ENCODE measurements at places on chromosomes 4 and X. TPM values are rescaled to one million over a fixed set of nuclear protein-coding genes. Genes with fewer than 3 reads are reported as not detected.

Gene ETDC
- not detected for total RNA-seq

Gene AADAT
- total RNA-seq = 12.5 TPM

Gene CACNA1F
- not detected for total RNA-seq

DNA sequence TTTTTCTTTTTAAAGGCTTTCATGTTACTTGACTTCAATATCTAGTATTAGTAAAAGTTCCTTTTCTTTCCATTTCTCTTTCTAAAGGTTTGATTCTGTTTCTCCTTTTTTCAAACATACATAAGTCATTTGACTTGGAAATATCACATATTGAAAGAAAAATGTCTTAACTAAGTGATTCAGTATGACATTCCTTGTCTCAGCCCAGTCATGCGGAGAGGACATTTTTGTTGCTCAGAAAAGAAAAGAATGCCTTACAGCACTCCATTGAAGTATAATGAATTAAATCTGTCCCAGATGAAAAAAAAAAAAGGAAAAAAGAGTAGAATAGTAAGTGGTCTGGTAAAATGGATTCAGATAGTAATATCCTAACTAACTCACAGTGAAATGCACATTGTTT, 466.1 kb downstream of the ADGRL3 start:
- DNase-seq = peak; percentile 32

Gene NAP1L3
- 3.2 TPM for total RNA-seq

GRCh38 chr4:153346563-153346962, 2.1 kb downstream of the MND1 start:
- no peak for DNase-seq

DNA sequence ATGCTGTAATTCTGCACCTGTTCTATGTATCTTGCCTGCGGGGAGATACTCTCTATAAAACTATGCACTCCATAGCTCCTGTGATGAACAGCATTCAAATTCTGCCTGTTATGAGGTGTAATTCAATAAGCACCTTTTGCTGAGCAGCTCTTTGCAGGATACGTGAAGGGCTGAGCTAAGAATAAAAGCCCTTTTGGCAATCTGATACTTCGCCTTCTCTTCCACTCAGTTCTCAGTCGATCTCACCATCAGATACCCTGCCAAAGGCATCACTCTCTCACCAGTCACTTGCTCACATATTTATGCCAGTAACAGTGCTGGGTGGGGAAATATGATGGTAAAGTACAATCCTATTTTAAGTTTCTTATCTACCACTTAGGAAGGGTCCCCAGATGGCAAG, 67.2 kb downstream of the RPS3A start:
- no peak for DNase-seq

DNA sequence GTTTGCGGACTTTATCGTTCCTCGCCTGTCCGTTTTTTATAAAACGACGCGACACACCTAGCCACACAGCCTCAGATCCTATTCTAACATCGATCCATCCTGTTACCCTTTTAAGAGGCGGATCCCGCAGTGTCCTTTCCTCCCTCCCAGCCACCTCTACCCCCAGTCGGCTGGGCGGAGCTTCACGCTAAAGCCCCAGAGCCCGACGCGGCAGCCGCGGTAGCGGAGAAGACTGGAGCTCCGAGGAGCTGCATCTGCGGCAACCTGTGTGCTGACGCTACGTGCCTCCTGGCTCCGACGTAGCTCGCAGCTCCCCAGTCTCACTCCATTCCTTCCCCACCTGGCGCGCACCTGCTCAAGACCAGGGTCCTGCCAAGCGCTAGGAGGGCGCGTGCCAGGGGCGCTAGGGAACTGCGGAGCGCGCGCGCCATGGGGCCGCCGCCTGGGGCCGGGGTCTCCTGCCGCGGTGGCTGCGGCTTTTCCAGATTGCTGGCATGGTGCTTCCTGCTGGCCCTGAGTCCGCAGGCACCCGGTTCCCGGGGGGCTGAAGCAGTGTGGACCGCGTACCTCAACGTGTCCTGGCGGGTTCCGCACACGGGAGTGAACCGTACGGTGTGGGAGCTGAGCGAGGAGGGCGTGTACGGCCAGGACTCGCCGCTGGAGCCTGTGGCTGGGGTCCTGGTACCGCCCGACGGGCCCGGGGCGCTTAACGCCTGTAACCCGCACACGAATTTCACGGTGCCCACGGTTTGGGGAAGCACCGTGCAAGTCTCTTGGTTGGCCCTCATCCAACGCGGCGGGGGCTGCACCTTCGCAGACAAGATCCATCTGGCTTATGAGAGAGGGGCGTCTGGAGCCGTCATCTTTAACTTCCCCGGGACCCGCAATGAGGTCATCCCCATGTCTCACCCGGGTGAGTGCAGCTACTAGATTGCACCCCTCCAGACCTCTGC, at the start of gene RNF128:
Gene RNF128 (plus strand): TSS at position 217 of the 953 bp plus-strand sequence. CDS start 213 bp downstream, at position 430.
- DNase-seq = no peak

DNA sequence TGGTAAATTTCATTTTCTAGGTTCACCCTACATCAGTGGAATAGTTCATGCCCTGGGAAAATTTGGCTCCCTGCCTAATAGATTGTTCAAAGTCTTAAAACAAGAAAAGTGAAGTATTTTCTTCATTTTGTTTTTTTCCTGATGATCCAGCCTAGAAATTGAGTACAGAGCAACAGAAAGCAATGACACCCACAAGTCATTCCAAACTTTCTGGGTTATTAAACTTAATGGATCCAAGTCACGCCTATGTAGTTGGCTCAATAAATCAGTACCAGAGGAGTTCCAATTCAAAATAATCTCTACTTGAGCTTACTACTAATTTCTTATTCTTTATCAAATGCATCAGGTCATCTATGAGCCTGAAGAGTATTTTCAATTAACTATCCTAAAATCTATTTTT, 937.6 kb upstream of the SLIT2 start:
- no peak for DNase-seq

DNA sequence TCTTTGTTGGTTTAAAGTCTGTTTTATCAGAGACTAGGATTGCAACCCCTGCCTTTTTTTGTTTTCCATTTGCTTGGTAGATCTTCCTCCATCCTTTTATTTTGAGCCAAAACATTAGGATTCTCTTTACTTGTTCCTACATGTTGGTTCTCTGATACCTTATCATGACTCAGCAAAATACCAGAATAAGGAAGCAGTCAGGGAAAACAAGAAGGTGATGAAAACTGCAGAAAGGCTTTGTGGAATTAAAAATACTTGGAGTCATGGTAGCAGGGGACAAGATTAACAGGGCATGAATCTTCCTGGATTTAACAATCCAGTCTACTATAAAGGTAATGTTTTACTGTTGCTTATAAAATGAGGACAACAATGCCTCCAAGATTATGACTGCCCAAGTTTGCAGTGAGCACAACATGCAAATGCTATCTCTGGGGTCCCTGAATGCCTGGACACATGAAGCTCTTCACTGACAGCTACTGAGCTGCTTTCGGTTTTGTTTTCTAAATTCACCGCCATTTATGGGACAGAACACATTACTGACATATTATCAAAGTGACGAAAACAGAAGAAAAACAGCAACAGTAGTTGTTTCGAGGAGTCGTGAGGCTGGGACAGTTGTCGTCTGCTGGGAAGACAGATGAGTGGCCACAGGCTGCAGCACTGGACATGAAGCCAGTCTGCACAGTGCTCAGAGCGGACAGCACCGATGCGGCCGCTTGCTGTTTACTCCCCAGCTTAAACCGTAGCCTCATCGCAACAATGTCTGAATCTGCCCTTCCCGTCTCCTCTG, 174.5 kb upstream of the DKK2 start:
- DNase-seq = no peak

GRCh38 chr4:6529021-6529420, 46.0 kb upstream of the MAN2B2 start:
- DNase-seq = no peak

Gene RBM46
- total RNA-seq = 0.04 TPM

GRCh38 chrX:72676465-72676864, 37.6 kb downstream of the PHKA1 start:
- DNase-seq = no peak

Gene ODAM
- total RNA-seq = not detected

GRCh38 chr4:158845311-158846041, 76.7 kb downstream of the FNIP2 start:
- DNase-seq = no peak

- DNase-seq = no peak
These were observed 167.7 kb downstream of the DCAF12L2 start for GRCh38 chrX:125998432-125998831.

DNA sequence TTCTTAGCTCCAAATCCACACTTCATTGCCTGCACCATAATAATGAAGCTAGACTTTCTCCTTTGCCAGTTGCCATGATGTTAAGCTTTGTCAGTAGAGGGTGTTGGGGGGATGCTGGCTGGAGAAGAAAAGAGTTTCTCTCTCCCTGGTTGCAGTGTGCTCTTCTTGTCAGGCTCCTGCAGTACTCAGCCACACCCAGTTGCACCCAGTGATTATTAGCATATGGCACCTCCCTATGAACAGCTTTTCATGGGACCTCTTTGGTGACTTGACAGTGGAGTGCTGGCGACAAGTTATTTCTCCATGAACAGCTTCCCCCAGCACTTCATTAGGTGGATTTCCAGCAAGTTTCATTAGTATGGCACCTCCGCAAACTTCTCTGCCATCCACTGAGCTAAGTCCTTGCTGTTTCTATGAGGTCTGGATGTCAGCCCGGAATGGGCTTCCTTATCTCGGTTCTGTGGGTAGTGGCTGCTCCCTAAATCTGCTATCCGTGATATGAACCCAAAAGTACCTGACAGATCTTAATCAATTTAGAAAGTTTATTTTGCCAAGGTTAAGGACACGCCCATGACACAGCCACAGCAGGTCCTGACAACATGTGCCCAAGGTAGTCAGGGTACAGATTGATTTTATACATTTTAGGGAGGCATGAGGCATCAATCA, 18.8 kb upstream of the OTUD4 start:
- DNase-seq = no peak

Gene PPARGC1A
- total RNA-seq = 3.3 TPM

DNA sequence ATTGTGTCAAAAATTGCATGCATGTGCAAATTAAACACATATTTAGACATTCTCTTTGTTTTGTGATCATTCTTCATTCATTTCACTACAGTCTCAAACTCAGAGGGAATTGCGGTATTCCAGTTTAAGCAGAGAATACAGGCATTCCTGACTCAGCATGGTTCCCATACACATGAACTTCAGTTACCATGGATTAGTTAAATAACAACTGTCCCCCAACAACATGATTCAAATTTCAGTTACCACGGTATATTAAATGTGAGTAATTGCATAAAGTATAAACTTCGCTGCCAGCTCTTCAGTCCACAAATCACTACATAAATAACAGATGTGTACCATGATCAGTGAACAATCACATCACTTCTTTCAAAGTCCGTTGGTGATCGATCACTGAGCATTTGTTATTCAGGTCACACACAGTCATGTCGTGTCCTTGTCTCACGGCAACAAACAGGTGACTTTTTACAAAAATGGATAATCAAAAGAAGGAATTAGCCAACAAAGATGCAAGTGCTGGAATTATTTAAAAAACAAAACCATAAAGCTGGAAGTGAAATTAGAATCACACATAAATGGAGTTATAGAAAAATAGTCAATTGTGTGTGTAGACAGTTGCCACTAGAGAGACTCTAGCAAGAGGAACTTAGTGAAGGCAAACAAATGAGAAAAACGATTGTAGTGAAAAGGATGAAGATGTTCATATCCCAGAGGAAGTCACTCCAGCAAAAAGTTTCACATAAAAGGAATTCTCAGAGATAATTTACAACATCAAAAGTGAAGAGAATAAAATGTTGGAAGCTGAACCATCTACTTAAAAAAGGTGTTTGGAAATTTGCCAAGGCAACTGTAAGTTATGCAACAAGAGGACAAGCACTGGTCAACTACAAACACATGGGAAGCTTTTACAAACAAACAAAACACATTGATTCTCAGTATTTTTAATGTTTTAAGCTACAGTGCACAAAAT, 138.6 kb upstream of the SMARCAD1 start:
- no peak for DNase-seq

DNA sequence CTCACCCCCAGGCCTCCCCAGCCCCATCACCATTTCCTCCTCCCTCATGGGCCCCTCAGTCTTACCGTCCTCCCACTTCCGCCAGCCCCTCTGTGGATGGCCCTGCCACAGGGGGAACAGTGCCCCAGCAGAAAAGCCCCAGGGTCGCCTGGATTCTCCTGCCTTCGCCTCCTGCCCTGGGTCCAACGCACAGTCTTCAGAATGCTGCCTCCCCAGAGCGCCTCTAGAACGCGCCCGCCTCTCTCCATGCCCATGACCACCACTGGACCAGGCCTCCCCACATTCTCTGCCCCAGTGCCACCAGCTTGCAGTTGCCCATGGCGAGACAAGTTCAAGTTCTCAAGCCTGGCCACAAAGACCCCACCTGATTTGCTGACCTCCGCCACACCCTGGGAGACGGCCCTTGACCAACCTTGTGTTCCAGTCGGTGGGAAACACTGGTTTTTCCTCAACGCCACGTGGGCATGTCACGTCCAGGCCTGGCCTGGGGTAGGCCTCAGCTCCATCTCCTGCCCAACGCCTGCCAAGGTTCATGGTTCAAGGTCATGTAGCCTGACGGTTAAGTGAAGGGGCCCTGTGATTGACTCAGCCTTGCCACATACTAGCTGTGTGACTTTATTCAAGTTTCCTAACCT, 634 bp upstream of the PLXNB3 start:
- no peak for DNase-seq

Gene TMPRSS11F
- not detected for total RNA-seq

DNA sequence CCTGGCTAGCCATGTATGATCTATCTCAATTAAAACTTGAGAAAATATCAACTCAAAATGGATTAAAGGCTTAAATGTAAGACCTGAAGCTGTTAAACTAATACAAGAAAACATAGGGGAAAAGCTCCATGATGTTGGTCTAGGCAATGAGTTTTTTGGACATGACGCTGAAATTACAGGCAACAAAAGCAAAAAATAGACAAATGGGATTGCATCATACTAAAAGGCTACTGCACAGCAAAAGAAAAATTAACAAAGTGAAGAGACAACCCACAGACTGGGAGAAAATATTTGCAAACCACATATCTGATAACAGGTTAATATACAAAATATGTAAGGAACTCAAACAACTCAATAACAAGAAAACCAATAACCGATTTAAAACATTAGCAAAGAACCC, 8.4 kb downstream of the GC start:
- DNase-seq = no peak

DNA sequence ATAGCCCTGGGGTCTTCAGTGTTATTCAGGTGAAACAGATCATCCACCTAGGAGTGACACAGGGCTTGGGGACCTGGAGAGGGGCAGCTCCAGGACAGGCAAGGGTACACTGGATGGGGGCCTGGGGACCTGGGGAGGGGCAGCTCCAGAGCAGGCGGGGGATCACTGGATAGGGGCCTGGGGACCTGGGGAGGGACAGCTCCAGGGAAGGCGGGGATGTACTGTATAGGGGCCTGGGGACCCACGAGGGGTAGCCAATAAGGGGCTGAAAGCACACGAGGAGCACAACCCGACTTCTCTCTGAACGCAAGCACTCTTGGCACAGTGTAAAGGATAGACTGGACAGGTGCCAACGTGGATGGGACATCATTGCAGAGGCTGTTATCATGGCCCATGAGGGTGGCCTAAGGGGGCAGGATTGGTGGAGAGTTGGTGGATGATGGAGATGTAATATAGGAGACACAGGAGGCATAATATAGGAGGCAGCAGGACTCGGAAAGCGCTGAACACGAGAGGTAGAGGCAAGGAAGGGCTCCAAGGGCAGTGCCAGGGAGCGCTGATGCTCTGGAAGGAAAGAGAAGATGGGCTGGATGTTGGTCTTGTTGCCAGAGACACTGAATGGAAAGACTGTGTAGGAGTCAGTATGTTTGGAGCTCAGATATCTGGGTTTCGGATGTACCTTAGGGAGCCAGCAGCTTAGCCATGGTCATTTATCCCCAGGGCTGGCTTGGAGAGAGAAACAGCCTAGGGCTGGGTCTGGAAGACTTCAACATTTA, 37.9 kb upstream of the FGFBP2 start:
- DNase-seq = no peak

- DNase-seq = no peak
These were observed 185.0 kb downstream of the PTTG2 start for GRCh38 chr4:38145033-38145678.

Gene RNF150
- total RNA-seq = 3.2 TPM

Data from kidney epithelial cell (primary cell).